ENCODE measurements at places on chromosomes 1 and 21.

DNA sequence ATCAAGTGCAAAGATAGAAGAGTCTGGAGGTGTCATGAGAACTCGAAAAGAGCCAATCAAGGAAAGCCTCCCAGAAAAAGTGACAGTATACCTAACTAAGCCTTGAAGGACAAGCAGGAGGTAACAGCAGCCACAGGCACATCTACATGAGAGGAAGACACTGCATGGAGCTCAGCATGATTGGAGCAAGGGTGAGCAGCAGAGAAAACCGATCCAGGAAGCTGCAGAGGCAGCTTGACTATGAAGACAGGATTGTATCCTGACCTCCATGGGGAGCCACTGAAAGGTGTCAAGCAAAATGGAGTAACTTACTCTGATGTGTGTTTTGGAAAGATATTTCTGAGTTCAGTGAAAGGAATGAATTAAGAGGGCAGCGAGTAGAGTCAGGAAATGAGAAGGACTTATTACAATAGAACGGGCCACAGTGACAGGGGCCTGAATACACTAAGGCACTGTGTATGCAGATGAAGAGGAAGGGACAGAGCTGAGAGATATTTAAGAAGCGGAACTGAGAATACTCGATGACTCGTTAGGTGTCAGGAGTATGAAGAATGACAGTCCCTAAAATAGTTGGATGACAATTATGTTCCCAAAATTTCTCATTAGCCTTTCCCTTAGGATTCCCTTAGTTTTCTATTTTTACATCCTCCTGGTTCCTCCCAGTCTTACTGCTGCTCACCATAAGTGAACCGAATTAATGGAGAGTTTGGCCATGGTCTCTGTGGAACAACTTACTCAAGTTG lies 139.3 kb upstream of the NFIA start:
- DNase-seq = no peak

DNA sequence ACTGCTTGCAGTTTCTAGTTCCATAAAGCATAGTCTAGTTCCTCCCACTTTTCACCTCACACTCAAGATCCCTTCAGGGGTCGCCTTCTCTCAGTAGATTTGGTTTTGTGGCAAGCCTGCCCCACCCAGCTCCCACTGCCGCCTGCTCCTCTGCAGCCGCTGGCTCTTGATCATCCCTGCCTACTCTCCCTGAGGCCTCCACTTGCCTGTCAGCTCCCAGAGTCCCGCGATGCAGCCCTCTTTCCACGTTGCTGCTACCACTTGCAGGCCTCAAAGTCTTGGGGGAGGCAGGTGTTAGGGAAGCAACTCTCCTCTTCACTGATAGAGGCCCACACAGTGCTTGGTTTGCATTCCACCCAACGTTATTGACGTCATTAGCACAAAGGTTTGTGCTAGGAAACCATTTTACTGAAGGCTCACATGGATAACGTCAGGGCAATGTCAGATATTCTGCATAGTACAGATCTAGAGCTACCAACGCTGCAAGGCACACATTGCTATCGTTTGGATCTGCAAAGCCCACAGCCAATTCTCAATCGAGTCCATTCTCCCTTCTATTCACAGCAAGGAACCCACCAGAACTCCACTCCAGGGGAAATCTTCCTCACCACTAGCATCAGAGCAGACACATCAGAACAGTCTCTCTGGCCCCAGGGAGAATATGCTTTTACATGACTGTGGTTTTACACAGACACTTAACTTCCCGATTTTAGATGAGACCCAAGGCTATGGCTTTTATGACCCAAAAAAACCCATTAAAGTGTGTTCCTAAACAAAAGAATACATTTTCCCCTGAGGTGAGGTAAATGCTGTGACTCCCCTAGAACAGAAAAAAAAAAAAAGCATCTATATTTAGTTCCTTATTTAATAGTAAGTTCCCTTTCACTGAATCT lies 519.5 kb upstream of the CAMK1G start:
- no peak for DNase-seq

DNA sequence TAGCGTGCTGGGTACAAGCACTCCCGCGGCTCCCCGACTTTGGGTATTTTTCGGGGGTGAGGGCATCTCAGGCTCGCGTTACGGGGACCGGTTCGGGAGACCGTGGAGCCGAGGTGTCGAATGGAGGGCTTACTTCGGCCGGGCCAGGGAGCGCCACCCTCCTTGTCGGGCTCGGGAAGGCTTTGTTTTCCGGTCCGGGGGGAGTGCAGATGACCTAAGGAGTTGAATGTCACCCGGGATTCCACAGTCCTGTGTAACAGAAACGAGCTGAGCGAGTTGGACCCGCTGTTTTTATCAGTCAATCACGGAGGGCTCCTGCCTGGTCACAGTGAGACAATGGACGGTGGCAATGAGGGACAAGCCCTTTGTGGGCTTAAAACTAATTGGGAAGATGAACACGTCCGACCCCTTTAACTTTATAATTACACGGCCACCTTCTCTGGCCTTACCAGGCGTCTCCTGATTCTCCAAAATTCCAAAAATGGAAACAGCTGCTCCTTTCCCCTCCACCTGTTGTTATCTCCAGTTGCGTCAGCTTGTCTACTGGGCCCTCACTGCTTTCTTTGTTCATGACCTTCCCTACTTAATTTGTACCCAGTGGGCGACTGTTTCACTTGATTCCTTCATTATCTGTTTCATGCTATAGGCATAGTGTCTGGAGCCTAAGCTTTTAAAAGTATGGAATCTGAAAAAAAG lies 929 bp upstream of the TRIM45 start:
- no peak for DNase-seq

DNA sequence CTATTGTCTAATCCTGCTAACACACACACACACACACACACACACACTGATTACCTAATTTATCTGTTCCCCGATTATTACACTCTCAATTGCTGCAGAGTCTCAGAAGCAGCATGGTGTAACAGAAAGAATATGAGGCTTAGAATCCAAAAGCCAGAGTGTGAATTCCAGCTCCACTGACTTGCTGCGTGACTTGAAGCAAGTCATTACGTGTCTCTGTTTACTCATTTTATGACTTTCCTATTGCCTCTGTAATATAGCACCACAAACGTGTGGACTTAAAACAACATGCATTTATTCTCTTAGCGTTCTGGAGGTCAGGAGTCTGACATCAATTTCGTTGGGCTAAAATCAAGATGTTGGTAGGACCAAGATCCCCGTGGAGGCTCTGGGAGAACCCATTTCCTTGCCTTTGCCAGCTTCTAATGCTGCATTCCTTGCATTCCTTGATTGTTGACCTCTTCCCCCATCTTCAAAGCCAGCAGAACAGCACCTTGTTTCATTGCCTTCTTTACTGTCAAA lies 55.9 kb upstream of the ATP5PO start:
- DNase-seq = no peak

- no peak for DNase-seq
Observed at GRCh38 chr21:32889596-32889995, 118.0 kb upstream of the PAXBP1 start.

GRCh38 chr1:32303997-32304622 lies 12.2 kb downstream of the HDAC1 start:
- DNase-seq = no peak

DNA sequence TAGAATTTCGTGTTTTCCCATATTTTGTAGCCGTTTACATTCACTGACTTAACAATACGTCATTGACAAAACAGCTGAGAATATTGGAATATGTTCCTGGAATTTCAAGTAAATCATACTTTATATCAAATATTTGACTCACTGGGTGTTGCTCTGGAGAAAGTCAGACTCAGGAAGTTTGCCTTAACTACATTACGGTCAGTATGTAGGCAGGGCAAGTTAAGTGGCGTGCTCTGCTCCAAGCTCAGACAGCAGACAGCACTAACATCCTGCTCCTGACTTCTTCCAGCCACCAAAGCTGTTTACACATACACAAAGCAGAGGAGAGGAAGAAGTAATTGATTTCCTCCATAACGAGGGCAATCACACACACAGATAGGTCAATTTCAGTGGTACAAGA lies 414.6 kb downstream of the LRRIQ3 start:
- DNase-seq = no peak

DNA sequence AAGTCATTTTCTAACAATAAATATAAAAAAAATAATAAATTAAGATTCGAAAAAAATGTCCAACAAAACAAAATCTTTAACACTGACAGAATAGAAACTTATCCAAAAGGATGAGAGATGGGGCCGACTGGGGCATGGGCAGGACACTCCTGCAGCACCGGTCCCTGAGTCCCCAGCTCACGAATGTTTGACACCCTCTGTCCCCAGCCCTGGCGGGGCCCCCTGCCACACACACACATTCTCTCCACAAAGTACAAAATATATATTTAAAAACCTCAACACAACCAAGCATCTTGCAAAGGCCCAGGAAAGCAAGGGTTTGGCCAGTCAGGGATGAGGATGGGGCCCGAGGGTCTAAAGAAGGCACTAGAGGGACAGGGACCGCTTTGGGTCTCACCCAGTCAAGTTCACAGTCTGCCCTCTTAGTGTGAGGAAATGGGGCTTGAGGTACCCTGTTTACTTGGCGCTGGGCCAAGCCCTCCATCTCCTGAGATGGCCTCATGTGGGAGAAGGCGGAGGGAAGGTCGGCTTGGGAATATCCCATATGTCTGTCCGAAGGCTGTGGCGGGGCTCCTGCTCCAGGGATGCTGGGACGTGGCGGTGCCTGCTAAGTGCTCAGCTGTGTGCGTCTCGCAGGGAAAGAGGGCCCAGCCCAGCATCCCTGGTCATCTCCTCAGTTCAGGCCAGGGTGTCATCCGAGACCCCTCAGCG lies 31.3 kb downstream of the EPHA2 start:
- no peak for DNase-seq

DNA sequence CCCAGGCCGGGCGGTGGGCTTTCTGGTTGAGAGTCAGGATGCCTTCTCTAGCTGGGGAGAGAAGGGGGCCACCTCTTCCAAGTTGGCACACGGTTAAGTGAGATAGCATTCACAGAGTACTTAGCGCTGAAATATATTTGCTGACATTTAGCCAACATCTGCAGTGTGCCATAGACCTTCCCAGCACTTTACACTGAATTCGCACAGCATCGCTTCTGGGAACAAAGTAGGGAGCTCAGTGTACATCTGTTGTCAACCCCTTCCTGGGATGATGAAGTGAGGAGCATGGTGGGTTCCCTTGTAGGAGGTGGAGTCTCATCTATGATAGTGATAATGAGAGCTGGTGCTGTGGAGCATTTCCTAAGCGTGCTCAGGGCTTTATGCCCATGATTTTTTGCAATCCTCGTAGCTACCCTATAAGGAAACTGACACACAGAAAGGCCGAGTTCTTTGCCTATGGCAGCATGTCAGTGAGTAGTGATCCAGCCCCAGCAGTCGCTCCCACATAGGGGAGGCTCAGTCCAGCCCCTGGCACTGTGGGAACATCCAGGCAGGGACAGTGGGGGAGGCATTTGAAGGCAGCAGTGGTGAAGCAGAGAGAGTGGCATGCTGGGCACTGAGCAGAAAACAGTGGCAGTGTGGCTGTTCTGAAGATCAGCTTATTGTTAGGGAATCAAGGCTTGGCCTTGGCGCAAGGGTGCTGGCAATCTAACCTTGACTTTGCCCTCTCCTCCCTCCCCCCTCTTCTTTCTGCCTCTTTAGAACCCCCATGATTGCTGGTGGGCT lies 176.2 kb downstream of the PGBD5 start:
- no peak for DNase-seq

DNA sequence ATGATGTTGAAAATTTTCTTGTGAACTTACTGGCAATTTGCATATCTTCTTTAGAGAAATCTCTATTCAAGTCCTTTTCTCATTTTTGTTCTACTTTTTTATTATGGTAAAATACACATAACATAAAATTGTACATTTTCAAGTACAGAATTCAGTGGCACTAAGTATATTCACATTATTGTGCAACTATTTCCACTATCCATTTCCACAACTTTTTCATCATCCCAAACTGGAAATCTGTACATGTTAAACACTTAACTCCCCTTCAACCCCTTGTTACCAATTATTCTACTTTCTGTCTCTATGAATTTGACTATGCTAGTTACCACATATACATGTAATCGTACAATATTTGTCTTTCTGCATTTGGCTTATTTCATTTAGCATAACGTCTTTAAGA lies 19.4 kb downstream of the EPS15 start:
- no peak for DNase-seq

GRCh38 chr1:201501144-201501543 lies 5.8 kb downstream of the CSRP1 start:
- DNase-seq = no peak

- DNase-seq = peak; percentile 77
Observed at GRCh38 chr1:234408757-234409156, 35.5 kb downstream of the COA6 start.

DNA sequence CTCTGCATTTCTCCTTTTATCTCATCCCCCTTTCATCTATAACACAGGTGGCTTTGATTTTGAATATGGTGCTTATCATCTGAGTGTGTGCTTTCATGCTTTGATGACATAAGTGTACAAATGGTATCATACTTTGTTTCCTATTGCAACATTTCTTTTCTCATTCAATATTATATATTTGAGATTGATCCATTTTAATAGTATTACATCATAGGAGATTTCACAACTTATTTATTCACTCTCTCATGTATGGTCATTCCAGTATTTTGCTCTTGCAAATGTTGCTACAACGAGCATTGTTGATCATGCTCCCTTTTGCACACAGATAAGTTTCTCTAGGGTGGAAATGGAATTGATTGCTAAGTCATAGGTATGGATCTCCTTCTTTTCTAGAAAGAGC lies 302.8 kb downstream of the KIF26B start:
- DNase-seq = no peak

DNA sequence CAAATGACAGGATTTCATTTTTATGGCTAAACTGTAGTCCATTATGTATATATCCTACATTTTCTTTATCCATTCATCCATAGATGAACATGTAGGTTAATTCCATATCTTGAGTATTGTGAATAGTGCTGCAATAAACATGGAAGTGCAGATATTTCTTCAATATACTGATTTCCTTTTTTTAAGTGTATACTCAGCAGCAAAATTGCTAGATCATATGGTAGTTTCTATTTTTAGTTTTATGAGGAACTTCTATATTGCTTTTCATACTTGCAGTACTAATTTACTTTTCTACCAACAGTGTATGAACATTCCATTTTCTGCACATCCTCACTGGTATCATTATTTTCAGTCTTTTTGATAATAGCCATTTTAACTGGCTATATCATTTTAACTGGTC lies 30.1 kb downstream of the OR10J5 start:
- no peak for DNase-seq

GRCh38 chr1:36137776-36138175 lies 11.5 kb downstream of the TRAPPC3 start:
- no peak for DNase-seq
